ENCODE measurements at places on chromosomes 13 and 19.

DNA sequence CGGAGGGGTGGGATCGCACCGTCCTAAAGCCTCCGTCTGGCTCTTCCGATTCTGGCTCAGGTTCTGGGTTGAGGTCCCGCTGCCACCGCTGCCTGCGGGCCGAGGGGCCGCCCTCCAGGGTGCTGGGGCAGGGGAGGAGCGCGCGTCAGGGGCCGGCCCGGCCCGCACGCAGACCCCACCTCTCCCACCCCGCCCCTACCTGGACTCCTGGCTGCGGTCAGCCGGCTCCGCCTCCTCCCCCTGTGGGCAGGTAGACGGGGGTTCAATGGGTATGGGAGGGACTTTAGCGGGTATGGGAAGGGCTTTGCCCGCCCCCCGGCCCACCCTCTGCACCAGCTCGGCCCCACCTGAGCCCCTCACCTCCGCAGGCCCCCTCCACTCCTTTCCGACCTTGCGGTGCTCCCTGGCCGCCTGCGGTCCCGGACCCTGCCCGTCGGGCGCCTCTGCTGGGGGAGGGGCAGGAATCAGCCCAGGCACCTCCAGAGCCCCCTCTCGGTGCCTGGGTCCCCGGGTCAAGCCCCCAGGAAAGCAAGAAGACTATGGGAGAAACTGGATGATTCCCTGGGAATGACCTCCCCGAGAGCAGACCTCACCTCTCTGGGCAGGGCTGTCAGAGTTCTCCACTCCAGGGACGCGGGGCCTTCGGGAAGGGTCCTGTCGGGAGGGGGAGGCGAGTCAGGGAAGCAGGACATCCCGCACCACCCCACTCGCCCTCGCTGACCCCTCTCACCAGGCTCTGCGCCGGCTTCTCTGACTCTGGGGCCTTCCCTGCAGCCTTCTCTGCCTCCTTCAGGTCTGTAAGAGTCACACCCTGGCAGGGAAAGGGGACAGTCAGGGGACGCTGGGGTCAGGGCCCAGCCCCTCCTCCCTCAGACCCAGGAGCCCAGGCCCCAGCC lies 17.0 kb downstream of the EPS8L1 start:
- no peak for DNase-seq

DNA sequence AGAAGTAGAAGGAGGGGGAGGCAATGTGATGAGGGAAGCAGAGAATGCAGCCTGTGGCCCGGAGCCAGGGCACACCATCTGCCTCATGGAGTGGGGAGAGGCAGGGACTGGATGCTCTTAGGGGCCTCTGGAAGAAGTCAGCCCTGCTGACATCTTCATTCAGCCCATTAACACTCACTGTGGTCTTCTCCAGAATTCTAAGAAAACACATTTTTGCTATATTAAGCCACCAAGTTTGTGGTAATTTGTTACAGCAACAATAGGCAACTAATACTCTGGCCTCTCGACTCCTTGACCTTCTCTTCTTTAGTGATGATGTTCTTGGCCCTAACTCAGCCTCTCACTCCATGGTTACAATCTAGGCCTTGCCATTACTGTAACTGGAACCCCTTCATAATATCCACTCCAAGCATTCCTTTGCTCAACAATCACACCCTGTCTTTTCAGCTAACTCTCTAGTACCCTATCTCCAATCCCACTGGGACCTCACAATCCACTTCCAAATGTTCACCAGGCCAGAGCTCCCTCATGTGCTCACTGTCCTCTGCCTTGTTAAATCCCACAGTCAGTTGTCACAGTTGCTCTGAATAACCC lies 98.5 kb downstream of the MIPEP start:
- no peak for DNase-seq

DNA sequence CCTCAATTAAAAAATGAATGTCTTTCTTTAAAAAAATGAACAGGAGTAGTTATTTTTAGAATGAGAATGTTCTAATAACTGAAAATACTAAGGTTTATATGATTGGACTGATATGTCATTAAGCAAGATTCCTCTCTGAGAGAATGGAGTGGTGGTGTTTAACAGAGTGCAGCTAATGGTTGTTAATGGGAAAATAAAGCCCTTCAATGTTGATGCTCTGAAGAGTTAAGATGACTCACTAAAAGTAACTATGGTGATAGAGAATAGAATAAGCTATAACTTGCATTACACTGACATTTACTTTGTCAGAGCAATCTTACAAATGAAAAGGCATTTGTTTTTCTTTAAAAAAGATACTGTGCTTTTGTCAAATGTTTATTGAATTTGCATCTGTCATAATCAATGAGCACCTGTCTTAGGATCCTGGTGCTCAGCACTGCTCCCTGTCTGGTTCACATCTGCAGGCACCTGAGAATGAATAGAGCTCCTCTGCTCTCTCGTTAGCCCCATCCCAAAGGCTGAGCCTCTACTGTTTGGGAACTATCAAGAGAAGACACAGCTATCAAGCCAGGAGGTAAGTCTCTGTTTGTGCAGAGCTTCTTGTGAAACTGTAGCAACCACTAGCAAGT lies 15.1 kb downstream of the PABPC3 start:
- no peak for DNase-seq

GRCh38 chr19:18672044-18672451 lies 11.4 kb upstream of the CRTC1 start:
- no peak for DNase-seq
